Neural crest cell (in vitro differentiated cells): ENCODE measurements at places on chromosomes 11 and 22.

GRCh38 chr11:113481672-113482071, 6.5 kb upstream of the DRD2 start:
- DNase-seq, result no peak

GRCh38 chr22:35656284-35656752, 8.1 kb downstream of the APOL6 start:
- no peak for DNase-seq

DNA sequence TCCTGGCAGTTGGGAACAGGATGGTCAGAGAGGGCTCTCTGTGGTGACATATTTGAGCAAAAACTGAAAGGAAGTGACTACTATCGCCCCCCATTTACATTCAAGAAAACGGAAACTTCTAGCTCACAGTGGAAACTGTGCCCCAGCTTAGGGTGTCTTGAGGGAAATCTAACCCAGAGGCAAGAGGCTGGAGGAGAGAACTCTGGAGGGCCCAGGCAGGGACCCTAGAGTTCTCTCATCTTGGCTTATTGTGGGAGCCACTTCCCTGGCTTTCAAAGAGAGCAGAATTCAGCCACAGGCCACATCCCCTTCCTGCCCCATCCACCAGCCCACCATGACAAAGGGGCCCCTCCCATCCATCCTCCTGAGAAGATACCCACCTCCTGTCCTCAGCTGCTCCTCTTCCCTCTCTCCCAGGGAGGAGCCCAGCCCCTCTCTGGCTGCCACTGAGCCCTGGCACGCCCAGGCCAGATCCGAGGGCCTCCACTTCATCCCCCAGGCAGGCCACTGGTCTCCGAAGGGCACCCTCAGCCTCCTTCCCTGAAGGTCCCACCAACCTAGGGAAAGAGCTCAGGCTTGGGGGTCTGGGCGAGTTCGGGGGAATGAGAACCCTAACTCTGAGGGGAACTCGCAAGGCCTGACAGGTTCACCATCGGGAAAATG, 1.6 kb upstream of the TMPRSS13 start:
- no peak for DNase-seq

DNA sequence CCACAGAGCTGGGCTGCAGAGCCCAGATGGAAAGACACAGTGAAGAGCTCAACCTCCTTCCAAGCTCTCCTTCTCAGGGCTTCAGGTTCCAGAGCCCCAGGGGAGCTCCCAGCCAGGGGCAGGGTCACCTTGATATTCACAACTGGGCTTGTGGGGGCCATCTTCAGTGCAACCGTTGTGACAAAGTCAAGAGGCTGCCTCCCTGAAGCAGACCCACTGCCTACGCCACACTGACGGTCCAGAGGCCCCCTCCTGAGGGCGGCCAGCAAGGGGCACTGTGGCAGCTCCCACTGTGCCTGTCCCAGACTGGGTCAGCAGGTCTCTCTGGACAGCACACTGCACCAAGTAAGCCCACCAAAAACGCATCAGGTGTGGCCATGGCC, 84.1 kb downstream of the DGCR2 start:
- DNase-seq, result no peak

DNA sequence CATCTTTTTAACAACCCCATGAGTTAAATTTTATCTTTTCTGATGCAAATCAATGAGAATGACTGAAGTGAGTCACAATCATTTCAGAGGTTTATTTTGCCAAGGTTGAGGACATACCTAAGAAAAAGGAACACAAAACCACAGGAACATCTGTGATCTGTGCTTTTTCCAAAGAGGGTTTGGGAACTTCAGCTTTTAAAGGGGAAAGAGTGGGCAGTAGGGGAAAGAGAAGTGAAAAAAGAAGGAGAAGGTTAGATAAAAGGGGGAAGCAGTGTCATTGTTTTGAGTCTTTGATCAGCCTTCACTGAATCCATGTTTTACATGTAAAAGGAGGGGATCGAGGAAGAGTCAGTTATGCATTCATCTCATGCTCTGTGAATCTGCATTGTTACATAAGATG, 45.3 kb upstream of the SPON1 start:
- DNase-seq, result no peak

- DNase-seq, result no peak
These were observed 24.3 kb upstream of the GLYATL1 start for GRCh38 chr11:58914821-58915543.

GRCh38 chr11:111019451-111019850, 226.1 kb upstream of the POU2AF2 start:
- no peak for DNase-seq

DNA sequence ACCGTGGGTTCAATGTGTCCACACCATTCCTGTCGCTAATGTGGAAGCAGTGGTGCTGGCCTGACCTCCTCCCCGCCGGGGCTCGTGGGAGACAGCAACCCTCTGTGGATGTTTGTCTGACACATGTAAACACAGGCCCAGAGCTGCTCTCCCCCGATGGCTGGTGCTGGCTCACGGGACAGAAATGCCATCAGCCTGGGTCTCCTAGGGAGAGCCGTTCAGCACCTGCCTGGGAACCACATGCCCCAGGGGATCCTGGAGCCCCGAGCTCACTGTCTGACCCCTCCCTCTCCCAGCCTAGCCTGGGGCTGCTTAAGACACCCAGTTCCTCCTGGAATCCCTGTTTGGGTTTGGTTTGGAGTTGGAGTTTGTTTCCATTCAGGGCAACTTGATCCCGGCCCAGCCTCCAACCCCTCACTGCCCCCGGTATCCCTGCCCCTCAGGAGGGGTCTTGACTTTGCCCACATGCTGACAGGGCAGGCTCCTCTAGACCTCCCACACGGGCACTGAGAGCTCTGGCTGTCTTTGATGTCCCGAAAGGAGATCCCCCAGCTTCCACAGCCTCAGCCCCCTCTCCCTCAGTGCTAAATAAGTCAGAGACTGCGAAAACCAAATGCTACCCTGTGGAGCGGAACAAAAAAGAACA, 50.9 kb upstream of the WNT11 start:
- DNase-seq, result no peak

DNA sequence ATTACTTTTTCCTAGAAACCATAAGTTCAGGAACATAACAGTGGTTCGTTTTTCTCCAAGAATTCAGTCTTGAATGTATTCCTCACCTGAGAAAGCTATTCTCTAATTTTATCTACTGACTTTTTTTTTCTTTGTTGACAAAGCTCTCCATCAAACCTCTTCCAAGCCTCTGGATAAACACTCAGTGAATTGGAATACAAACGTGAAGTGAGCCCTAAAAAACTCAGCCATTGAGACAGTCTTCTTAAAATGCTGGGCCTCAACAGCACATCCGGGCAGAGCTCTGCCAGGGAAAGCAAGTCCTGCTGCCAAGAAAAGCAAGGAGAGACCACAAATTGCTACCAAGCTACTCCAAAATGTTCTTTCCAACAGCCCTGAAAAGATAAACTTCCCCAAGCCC, 7.7 kb upstream of the SLC1A2 start:
- DNase-seq, result no peak
